Right atrium auricular region (tissue), 2 donors: ENCODE measurements at places on chromosomes 11 and 22. TPM values are rescaled to one million over a fixed set of nuclear protein-coding genes. Genes with fewer than 3 reads are reported as not detected.

Gene MAML2
- total RNA-seq = 16.6 TPM

Gene PAX6
- not detected for total RNA-seq

Gene TPBGL
- 0.12 TPM for total RNA-seq

Gene NPAS4
- 0.19 TPM for total RNA-seq

- DNase-seq = no peak
Observed at GRCh38 chr11:118924591-118925585, 838 bp downstream of the BCL9L start.

DNA sequence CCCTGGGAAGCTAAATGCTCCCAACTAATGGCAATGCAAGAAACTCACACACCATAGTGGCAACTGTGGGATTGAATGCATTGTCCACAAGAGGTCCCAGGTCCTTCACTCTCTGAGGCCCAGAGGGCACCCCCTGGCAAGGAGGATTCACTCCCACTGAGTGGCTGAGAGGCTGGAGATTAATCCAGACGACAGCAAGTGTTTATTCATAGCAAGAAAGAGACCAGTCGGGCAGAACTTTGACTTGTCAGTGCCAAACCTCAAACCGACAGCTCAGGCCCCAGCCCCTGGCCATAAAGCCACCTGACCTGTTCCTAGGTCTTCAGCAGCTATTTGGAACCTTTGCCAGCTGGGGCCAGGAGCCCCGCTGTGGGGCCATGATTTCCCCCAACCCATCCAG, 54.5 kb upstream of the MPEG1 start:
- no peak for DNase-seq

- no peak for DNase-seq
Observed at GRCh38 chr11:46917762-46918082, 628 bp downstream of the LRP4 start.

DNA sequence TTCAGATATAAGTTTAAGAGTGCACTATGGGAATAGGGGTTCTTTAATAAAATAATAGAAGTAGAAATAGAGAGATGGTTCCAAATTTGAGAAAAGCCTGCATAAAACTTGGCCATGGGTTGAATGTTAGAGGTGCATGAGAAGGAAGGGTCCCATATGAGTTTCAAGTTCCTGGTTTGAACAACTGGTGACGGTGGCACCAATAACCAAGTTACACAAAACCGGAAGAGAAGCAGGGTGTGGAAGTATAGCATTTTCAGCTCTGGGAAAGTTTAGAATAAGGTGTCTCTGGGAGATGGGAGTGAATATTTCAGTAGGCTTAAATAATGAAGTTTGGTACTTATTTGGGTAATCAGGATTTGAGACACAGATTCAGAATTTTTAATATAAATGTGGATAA, 2.4 kb downstream of the CASP1 start:
- DNase-seq = no peak

DNA sequence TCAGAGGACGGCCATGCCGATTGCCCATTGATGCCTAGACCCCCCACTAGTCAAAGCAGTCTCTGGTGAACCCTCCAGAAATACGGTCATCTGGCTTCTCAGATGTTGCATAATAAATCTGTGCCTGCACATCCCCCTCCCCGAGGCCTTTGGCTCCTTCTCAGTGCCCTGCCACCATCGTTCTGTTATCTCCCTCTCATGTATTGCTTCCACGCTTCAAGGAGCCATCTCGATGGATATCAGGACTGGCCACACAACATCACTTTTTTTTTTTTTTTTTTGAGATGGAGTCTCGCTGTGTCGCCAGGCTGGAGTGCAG, 1.6 kb upstream of the RRP7A start:
- DNase-seq = no peak

DNA sequence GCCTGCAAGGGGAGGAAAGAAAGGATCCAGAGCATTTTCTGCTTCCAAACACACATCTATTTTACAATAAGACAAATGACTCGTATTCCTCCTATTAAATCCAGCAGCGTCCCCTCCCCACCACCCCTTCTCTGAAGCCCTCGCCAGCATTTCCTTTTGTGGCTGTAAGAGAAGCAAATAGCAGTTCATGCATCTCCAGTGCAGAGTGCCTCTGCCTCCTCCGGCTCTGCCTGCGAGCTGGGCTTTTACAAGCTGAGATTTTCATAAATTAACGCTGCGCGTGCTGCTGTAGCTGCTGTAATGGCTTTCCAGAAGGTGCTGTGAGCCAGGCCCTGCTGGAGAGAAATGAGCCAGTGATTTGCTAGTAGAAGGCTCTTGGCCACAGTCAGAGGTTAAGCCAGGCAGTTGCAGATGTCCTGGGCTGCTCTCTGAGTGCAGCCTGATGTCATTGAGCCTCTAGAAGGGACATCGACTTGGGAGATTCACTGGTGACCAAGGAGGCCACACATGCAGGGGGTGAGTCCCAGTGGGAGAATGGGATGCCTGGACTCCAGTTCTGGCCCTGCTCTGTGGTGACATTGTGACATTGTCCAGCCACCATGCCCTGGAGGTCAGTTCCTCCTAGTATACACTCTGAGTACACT, 134.5 kb upstream of the NAV2 start:
- DNase-seq = no peak

DNA sequence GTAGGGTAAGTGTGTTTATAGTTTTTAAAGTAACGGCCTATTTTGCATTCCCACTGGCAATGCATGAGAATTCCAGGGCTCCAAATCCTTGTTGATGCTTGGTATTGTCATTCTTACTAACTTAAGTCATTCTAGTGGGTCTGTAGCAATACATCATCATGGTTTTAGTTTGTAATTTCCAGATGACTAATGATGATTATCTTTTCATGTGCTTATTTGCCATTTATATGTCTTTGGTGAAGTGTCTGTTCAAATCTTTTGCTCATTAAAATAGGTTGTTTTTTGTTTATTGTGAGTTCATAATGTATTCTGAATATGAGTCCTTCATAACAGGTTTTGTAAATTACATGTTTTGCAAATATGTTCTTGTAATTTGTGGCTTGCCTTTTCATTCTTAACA, 31.2 kb downstream of the MTMR3 start:
- DNase-seq = no peak

DNA sequence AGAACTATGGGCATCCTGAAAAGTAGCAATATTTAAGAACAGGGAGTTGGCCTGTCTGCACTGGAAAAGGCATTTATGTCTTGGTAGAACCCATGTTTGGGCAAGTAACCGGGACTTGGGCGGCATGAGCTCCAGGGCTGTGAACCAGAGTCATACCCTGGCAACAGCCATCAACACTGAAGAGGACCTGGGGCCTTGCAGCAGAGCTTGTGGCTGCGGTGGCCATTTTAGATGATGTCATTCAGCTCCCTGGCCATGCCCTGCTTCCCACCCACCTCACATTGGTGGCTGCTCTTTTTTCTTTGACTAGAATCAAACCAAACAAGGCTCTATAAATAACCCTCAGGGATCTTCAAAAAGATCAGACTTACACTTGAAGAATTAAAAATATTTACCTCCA, 26.6 kb downstream of the EHF start:
- no peak for DNase-seq

GRCh38 chr11:123194337-123195187, 486 bp downstream of the CLMP start:
- DNase-seq = no peak

- no peak for DNase-seq
Observed at GRCh38 chr11:104661471-104661870, 236.8 kb downstream of the CASP12 start.

GRCh38 chr22:46794491-46794890, 32.0 kb downstream of the TBC1D22A start:
- peak; percentile 47 for DNase-seq

GRCh38 chr11:12088047-12088481, 22.3 kb upstream of the MICAL2 start:
- peak; percentile 83 for DNase-seq
